NCI-H1417 (cell line): ENCODE measurements at places on chromosomes 12 and 14.

DNA sequence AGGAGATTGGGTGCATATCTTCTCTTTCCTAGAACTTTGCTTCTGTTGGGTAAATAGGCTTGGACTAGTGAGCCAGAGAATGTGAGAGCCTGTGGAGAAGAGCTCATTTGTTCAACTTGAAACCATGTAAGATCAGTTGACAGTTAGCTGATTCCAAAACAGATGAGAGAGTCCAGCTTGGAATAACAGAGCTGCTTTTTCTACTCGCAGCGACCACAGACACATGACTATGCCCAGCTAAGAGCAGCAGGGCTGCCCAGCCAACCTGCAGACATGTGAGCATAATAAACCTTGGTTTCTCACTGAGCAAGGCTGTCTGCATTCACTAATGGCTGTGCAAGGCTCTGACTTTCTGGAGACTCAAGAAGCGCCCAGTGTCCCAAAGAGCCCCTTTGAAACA lies 209.2 kb downstream of the C12orf75 start:
- no peak for DNase-seq

DNA sequence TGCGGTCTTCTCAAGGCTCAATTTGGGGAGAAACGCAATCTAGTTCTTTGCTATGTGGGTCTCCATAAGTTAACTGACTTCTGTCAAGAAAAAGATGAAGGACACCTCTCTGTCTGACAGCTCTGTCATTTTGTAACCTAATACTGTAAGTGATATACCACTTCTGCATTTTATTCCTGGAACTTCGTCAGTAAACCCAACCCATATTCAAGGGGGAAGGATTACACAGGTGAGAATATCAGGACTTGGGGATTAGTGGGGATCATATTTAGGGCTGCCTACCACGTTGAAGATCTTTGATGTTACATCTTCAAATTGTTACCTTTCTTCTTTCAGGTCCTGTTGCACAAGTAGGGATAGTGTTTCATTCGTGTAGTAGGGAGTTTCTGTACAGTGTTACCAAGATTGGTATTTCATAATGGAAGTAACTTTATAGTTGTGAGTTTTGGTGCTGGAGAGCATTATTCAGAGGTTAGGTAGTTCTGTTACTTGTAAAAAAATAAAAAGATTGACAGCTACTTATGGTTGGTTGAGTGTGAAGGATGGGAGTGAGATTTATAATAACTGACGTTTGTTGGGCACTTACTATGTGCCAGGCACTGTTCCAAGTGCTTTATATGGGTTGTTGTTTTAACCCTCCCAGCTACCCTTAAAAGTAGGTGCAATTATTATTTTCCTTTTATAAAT lies 1.6 kb downstream of the TMEM260 start:
- DNase-seq = no peak

DNA sequence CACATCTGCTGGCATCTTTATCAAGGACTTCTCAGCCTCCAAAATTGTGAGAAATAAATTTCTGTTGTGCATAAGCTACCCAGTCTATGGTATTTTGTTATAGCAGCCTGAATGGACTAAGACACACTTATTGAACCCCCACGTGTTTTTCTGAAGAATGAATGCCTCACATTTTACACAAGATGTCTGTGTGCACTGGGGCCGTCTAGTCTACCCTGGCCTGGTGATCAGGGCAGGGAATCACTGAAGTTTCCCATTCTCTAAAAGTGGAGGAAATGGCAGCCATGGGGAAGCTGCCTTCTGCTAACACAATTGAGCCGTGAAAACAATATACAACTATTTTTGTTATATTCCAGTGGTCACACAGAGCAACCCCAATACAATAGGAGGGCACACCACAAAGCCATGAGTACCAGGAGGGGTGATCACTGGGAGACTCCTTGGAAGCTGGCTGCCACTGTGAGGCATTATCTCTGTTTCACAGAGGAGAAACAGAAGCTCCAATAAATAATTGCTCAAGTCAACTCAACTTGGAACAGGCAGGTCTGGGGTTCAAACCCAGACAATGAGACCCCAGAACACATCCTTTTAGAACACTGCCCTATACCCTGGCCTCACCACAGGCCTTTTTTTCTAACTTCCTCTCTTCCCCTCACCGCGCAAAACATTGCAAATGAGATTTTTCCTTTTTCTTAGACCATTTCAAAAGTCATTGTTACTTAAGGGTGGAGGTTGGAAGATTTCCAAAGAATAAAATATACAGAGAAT lies 18.3 kb upstream of the LTA4H start:
- DNase-seq = no peak

GRCh38 chr12:20596061-20596460 lies 99.1 kb upstream of the SLCO1C1 start:
- DNase-seq = peak; percentile 81

- DNase-seq = peak; percentile 52
Measured at GRCh38 chr12:82745063-82745674, 58.5 kb downstream of the TMTC2 start.

GRCh38 chr12:131330106-131330815 lies 376.6 kb downstream of the ADGRD1 start:
- DNase-seq = no peak

- no peak for DNase-seq
Measured at GRCh38 chr12:67991158-67991557, 1.9 kb downstream of the IFNG-AS1 start.
